Non-pigmented ciliary epithelial cell (primary cell): ENCODE measurements at places on chromosomes 11 and 22.

DNA sequence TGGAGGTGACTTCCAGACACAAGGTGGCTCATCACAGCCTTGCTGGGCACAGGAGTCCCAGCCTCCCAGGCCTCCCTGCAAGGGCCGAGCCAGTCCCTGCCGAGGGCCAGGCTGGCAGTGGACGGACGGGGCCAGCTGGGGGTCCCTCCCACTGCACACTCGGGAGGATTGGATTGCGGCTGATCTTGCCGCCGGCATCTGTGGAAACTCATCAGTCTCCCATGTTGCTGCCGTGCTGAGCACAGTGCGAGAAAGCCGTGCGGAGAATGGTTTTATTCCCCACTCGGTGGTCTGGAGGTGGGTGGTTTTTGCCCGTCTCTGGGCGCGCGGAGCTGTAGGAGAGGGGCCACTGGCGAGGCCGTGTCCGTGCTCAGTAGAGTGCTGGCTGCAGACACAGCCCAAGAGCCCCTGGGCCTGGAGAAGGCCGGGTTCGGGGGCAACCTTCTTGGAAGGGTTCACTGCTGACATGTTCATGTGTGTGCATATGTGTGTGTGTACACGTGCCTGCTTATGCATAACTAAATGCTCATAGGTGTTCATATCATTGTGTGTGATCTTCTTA is 1246.4 kb downstream of the BRD1 start:
- no peak for DNase-seq

- DNase-seq, result no peak
These were observed 1415.1 kb upstream of the RAG2 start for GRCh38 chr11:38013157-38013556.

GRCh38 chr11:65411681-65412070 is 10.9 kb upstream of the NEAT1 start:
- no peak for DNase-seq

GRCh38 chr11:134498326-134499139 is 86.5 kb upstream of the B3GAT1 start:
- DNase-seq, result no peak

GRCh38 chr11:95152876-95153856 is 63.5 kb downstream of the ENDOD1 start:
- no peak for DNase-seq

GRCh38 chr11:57484141-57484710 is 23.9 kb downstream of the RTN4RL2 start:
- DNase-seq, result no peak

DNA sequence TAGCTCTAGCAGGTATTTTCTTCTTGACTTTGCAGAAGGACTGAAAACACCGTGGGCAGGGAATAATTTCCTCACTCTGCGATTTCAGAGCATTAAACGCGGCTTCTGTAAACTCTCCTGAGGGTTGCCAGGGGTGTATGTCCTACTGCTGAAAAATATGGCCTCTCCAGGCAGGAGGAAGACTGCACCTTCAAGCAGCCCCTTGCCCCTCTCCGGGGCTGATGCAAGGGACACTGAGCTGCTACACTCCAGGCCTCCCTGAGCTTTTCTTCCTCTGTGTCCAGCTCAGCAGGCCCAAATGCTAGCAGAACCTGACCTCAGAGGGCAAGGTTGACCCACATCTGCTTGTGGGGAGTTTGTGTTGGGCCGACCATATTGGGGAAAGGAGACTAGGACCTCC is 2.2 kb downstream of the CD6 start:
- DNase-seq, result no peak

DNA sequence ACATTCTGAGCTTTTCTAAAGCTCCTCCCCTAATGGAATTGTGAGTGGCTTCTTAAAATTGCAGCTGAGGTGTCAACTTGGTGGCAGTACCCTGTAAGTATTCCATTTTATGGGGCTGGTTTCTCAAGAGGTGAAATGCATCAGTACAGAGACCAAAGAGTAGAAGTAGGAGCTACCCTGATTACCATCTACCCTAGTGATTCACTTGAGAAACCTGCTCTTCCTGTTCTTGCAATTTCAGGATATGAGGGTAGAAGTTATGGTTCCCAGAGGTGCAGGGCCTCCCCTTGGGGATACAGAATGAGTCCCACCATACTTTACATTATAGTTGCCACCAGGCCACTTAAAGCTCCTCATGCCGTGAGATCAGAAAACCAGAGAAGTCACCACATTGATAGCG is 944.6 kb downstream of the OPCML start:
- no peak for DNase-seq

GRCh38 chr11:134987223-134987768 is 575.3 kb upstream of the B3GAT1 start:
- no peak for DNase-seq

- DNase-seq, result no peak
These were observed 9.4 kb downstream of the LHFPL7 start for GRCh38 chr22:24937114-24937513.

DNA sequence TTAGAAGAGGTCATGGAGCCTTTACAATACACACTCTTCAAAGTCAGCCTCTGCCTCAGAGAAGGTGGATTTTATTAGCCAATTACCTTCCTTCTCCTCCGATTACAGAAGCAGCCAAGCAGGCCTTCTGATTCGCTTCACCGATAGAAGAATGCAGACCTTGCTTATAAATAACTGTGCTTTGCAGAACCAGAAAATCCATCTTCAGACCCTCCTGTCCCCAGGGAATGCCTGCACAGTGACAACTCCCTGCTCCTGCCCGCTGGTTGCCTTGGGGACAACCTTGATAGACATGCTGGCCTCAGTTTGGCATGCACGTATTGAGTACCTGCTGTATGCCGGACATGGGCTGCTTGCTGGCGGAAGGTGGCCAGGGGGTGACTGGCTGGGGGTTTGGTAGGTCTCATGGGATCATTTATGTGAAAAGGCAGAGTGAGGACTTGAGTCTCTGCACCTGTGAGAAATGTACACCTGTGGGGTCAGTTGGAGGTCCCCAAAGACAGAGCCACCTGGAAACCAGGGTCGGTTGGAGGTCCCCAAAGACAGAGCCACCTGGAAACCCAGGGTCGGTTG is 1238.7 kb downstream of the BRD1 start:
- no peak for DNase-seq
